ENCODE measurements at places on chromosomes 4 and X. TPM values are rescaled to one million over a fixed set of nuclear protein-coding genes. Genes with fewer than 3 reads are reported as not detected.

DNA sequence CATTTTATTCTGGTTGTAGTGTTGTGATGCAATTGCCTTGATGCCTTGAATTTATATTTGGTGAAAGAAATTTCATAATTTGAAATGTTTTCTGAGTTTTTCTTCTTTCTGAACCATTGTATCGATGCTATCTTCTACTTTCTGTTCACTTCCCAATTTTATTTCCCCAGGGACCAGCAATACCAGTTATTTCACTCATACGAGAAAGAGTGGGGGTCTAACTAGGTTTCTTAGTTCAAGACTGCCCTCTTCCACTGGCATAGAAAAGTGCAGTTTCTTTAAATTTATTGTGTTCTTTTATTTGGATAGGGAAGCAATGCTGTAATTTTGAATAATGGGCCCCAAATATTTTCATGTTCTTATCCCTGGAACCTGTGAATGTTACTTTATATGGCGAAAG is 544.0 kb upstream of the ADGRL3 start:
- DNase-seq, result no peak

DNA sequence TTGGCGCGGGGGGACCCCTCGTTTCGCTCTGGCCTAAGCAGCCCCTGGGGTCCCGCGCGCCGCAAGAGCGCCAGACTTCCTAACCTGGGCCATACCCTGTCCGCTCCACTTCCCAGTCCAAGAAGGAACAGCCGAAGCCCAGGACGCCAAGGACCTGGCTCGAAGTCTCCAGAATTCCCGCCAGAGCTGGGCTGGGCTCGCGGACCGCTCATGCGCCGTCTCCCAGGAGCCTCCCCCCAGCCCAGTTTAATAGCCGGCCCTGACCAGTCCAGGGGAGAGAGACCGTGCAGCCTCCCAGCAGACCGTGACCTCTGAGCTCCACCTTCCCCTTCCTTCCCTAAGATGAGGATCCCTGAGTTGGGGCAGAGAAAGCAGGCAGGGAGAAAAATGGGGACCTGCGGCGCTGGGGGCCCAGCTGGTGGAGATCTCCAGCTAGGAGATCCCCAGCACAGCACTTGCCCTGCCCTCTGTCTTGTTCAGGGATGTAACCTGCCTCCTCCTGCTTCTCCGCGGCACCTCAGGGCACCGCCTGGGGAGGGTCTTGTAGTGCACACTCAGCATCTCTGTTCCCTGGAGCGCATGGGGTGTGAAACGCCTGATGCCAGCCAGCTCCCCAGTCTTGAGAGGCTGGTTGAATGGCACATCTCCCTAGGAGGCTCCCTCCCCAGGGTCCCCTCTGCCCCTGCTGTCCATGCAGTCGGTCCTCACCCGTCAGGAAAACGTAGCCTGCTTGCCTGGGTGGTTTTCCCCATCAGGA is 1.2 kb upstream of the LETM1 start:
- no peak for DNase-seq

DNA sequence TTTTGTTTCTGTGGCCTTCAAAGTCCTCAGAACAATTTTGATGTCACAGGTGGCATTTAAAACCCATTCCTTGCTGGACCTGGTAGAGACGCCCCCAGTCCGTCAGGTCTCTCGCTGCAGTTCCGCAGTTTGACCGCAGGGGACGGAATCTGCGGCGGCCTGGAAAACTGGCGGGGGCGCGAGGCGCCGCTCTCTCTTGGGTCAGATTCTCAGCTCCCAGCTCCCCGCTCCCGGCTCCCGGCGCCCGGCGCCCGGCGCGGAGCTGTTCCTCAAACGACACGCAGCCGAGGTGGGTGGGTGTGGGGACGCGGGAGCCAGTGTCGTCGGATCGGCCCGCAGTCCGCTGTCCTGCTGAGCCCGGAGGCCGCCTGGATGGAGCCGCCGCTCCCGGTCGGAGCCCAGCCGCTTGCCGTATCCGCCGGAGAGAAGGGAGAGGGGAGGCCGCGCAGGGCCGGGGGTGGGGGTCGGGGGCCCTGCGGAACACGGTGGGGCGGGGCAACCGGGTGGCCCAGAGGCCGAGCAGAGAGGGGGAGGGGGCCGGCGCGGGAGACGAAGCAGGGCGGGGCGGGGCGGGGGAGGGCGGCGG is at the start of gene OCRL:
TSS of gene OCRL (plus strand) at position 192 of the 586 bp plus-strand sequence. CDS start at position 373, 181 bp downstream.
- DNase-seq, result peak; percentile 94

- DNase-seq, result no peak
Observed at GRCh38 chr4:36676139-36677050, 395.0 kb downstream of the DTHD1 start.

DNA sequence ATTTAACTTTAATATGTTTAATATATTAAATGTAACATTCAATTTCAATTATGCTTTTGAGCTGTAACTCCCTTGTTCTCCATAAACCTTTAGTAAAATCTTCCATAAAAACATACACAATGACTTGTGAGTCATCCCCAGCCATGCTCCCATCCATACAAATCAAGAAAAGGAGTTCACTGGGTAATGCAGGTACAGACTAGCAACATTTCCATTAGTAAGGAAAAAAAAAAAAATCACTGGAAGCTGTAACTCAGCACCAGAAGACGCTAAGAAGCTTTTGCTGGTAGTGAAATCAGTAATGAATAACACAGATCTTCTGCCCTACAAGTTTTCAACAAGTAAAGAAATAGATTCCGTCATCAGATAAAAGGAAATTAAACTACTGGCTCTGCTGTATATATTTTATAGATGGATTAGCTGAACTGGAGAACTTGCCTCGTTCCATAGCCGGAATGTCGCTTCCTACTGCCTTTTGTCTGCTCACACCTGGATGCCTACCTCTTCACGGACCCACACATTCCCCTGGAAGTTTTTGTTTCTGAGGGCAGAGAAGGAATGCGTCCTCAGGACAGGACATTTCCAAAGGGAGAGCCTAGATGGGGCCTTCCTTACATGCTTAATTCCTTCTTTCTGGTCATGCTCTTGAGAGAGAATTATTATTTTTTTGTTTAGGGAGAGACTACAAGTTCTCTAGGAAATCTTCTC is 298.4 kb upstream of the ANKRD50 start:
- DNase-seq, result no peak

DNA sequence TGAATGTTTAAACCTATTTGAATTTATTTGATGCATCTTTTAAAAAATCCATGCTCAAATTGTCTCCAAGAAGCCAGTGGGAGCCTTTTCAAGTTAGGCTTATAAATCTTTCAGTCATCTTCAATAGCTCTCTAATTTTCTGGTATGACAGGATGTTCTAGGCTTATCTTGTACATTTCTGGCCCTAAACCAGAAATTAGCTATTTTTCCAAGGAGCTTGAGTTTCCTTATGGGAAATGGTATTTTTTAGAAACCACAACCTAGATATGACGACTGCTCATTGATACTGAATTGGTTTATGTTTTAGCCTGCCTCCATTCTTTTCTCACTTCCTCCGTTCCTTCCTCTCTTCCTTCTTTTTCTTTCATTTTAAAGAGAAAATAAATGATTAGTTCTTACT is 172.3 kb downstream of the SPRY1 start:
- no peak for DNase-seq

DNA sequence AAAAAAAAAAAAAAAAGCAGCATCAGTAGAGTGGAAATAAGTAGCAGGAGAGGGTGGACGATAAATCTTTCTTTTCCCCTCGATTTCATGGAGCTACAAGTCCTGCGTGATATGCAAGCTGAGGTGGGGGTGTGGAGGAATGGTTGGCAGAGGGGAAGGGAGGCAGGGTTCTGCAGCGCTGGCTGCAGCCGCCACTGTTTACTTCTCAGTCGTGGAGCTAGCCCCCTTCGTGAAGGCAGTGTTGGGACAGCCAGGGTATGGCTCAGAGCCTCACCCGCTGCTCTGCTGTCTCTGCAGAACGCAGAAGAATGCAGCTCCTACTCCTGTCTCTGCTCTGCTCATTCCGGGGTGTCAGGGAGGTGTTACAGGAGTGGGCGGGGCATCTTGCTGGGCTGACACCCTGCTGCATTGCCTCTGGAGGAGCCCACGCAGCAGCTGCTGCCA is 140.6 kb downstream of the GPM6A start:
- DNase-seq, result no peak

DNA sequence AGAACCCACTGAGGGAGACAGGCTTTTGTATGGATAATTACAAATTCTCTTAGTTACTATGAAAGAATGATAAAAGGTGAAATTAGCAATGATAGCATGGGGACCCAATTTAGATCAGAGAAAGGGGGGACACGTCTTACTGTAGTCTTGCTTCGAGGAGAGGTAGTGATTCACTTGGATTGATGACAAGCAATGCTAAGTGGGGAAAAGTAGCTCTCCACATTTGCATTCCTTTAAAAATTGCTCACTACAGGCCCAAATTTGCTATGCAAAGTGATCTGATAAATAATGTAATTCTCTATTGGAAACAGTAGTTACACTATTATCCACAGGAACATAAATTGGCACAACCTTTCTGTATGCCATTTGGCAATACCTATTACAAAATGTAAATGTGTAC is 42.5 kb upstream of the MAP3K15 start:
- DNase-seq, result no peak

GRCh38 chr4:57137261-57137660 is 27.1 kb upstream of the IGFBP7 start:
- DNase-seq, result no peak

HTN3 gene
- total RNA-seq, result not detected

RAP2C gene
- 49.7 TPM for total RNA-seq

MAB21L2 gene
- 4.2 TPM for total RNA-seq

SPIN4 gene
- 3.8 TPM for total RNA-seq

RASGEF1B gene
- total RNA-seq, result 2.5 TPM

SMIM10L2A gene
- 0.40 TPM for total RNA-seq

HTR2C gene
- total RNA-seq, result not detected

SYNPO2 gene
- 12.3 TPM for total RNA-seq

TEX13B gene
- not detected for total RNA-seq

Data from chondrocyte (in vitro differentiated cells).